ENCODE measurements at places on chromosomes 6 and 20.
A peak's percentile ranks its signal among the peaks of the same experiment; 100 is the strongest.

- DNase-seq: no peak
Measured at GRCh38 chr6:70956191-70956450, 739 bp downstream of the B3GAT2 start.

- DNase-seq: peak; percentile 65
Measured at GRCh38 chr6:47235964-47236760, 73.5 kb downstream of the TNFRSF21 start.

DNA sequence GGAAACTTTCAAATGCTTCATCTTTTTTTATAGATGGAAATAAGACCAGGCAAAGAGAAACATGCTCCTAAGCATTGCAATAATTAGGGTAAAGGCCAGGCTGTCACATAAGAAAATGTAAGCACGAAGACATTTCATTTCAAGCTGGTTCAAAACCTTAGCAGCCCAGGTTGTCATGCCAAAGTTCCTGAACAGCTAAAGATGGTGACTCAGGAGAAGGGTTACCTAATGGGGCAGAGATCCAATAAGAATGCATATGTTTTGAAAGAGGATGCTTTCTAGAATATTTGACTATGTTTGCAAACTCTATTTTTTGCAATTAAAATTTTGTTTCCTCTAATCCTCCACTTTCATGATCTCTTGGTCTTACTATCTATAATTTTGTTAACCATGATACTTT, 65.6 kb upstream of the PHACTR2 start:
- no peak for DNase-seq

DNA sequence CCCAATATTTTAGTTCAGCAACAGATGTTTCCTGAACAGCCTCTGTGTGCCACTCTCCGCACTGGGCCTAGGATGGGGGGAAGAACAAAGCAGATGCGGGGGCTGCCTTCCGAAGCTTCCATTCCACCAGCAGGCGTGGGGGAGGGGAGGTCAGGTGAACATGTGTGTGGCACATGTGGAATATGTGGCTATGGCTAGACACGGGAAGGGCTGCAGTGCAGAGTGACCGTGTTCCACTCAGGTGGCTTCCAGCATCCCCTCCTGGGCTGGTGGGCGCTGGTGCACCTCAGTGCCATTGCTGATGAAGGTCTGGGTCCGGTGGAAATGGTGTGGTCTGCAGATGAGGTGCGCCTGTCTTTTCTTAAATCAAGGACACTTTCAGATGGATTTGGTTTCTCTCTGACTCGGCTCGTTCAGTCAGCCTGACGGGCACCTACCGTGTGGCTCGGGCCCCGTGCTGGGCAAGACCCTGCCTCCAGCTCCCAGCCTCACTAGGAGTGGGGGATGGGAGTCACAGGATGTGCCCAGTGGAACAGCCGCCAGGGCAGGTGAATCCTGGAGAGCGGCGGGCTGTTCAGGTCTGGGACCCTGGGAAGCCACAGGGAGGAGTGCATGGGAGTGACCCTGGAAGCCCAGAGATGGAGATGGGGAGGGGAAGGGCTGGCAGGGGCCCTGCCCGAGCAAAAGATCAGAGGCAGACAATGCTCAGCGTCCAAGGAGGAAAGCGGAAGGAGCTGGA, 111.0 kb downstream of the SYCP2 start:
- peak; percentile 40 for DNase-seq

DNA sequence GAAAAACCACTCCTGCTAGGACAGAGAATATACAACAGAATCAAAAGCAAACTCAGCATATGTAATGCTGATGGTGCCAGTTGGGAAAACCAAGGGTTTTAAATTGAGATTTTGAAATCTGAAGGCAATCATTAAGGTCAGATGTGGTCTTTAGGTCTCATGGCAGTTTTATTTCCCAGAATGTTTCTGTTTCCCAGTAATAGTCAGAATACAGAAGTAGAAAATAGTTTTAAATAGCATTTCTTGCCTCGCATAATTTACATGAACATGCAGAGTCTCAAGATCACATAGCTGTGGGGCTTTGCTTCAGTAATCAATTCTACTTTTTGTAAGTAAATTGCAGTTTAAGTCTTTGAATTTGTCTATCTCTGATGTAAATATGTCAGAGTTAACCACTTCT, 58.1 kb downstream of the RNF144B start:
- no peak for DNase-seq

DNA sequence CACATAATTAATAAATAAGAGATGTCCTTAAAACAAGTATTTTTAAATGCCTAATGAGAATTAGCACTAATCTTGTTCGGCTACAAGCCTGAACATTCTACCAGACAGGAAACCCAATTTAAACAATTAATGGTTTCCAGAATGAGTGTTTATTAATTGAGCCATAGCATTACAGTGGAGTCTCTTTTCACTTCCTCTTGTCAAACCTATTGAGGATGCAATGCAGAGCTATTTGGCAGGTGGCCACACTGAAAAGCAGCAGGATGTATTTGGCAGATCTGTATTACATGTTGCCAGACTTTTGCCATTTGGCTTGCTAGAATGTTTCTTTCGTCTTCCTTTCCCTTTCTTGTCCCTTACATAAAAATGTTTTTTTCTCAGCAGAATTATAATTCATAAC, 475.2 kb upstream of the MARCKS start:
- no peak for DNase-seq

GRCh38 chr6:110492584-110492983, 16.2 kb upstream of the SLC22A16 start:
- DNase-seq: no peak

DNA sequence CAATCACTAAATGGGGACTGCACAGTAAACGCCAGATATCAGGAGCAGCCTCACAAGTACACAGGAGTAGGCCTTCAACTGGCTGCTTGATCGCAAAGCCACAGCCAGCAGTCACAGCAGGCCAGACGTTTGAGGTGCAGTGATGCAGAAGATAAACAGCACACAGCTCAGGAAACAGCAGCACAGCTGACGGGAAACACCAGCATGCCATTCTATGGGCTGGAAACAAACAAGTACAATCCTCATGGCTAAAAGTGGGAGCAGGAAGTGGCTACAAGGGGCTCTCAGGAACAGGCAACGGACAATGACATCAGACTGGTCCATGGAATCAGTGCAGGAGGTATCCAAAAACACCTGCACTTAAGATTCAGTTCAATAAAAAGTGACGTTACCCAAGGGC, 111.0 kb downstream of the DTNBP1 start:
- DNase-seq: no peak

DNA sequence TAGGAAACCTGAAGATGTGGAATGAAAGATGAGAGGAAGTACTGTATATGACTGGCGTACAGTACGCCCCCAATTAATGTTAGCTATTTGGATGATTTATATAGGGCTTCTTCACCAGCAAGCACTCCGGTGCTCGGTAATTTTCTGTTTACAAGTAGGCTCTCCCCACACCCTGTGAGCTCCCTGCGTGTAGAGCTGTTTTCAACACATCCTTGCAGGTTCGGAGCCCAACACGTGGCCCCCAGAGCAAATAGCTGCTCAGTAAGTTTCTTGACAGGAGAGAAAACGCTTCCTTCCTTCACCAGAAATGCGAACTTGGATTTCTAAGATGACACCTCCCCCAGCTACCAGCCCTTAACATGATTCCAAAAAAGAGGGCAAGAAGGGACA, 1.2 kb upstream of the RAB22A start:
- no peak for DNase-seq

DNA sequence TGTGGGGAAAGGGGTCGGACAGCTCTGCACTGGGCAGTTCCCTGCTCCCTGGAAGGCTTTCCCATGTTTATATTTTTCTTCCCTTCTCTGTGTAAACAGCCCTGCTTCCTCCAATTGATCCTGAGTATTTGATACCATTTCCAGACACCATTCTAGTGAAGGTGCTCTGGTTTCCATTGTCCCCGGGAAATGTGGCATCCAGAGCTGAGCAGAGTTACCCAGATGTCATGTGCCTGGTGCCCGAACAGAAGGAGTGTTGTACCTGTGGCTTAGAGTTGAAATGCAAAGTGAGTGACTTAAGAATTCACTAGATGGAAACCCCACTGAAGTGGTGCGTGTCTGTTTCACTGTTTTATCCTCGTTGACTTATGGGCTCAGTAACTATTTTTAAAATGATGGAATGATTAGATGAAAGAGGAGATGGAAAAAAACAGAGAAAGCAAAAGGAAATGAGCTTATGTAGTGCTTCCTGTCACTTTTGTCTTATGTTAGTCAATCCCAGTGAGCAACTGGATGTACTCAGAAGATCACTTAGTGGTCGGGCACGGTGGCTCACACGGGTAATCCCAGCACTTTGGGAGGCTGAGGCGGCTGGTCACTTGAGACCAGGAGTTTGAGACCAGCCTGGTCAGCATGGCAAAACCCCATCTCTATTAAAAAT, 83.8 kb downstream of the SASH1 start:
- no peak for DNase-seq

DNA sequence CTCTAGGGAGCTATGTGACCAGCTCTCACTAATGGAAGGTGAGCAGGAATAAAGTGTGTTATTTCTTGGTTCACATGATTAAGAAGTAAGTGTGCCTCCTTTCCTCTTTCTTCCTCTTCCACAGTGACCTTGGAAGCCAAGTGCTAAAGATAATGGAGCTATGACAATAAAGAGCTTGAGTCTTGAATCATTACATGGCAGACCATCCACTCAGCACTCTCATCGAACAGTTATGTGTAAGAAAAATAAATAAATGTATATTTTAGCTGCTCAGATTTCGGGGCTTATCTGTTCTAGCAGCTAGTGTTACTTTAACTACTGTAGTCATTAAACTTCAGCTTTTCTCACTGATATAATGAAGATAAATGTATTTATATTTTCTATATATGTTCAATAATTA, 72.9 kb downstream of the HDGFL1 start:
- no peak for DNase-seq

GRCh38 chr20:17066902-17067301, 159.9 kb upstream of the PCSK2 start:
- DNase-seq: no peak

- DNase-seq: no peak
Measured at GRCh38 chr20:62802026-62802712, 2.5 kb upstream of the OGFR start.

DNA sequence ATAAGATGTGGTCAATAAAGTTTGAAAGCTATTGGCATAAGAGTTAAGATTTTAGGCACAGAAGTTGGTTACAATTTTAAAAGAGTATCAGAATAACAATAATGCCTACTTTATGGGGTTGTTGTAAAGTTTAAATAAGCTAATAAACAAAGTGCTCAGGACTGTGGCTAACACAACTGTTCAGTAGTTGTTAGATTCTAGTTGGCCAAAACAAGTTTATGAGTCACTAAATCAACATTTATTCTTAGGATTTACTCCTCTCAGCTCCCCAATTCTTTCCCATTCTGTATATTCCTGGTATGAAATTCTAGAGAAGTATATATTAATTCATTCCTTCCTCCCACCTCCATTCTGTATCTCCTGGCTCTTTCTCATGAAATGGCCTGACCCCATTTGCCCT, 14.5 kb downstream of the RMND1 start:
- DNase-seq: no peak

GRCh38 chr6:11039040-11039439, 5.1 kb downstream of the ELOVL2 start:
- no peak for DNase-seq

DNA sequence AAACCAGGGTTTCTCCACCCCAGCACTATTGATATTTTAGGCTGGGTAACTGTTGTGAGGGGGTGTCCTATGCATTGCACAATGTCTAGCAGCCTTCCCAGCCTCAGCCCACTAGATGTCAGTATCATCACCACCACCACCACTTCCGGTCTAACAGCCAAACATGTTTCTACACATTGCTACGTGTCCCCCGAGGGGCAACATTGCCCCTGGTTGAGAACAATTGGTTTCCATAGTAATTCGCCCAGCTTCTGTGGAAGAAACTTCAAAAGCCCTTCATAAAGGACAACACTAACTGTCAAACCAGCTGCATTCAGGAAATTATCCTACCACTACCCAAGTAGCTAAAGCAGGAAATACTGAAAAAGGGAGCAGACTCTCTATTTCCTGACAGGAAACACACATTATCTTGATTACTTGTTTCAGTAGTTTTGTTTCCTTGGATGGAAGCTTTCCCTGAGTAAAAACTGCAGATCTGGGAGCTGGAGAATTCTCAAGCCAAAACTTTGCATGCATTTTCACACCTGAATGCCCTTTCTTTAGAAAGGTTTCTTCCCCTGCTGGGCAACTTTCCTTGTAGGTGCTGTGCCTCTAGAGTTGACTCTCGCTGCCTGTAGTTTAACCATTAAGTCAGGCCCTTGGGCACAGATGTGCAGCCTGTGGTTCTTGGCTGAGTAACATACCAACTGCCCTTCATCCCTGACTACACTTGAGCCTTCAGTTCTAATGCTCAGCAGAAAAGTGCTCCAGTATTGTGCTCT, 23.6 kb downstream of the PKHD1 start:
- DNase-seq: no peak

- DNase-seq: no peak
Measured at GRCh38 chr20:48405909-48406308, 421.9 kb downstream of the PREX1 start.

DNA sequence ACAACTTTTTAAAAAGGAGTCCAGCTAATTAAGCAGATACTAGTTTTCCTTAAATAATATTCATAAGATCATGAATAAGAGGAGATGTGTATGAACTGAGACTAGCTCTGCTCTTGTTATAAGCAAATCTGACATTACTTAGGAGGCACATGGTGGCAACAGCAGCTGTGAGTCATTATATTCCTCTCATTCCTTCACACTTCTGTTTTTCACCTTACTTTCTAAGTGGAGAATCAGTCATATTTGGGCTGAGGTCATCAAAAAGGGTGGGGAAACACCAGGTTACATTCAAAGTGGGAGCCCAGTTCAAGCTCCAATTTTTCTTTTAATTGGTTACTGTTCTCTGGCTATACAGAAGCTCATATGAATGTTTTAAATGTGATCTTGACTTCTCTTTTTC, 6.0 kb upstream of the RIPPLY2 start:
- DNase-seq: no peak

- DNase-seq: no peak
Measured at GRCh38 chr6:25337431-25337830, 58.3 kb downstream of the CARMIL1 start.

- no peak for DNase-seq
Measured at GRCh38 chr6:45420909-45421708, 43.4 kb upstream of the SUPT3H start.

DNA sequence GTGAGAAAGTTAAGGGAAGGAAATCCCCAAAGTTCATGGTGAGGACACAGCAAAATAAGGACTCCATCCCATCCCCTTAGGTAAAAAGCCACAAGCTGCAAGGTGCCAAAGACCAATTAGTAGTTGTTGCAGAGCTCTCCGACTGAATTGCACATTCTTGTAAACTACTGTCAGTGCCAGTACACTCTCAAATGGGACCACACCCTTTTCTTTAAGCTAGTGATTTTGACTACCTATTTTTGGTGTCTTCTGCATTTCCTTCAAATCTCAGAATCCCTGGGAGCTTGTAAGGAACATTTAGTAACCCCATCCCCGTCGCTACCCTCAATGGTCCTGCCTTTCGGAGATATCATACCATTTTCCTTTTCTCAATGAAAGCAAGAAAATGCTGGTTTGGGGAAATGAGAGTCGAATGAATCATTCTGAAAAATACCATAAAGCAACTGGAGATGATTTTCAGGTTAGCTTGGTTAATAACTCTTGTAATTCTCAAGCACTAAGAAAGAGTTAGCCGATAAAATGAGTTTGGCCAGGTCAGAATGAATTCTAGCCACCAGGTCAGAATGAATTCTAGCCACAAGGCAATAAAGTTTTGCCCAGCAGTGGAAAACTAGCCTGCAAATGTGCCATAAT, 5.2 kb upstream of the HMGN3 start:
- no peak for DNase-seq

- no peak for DNase-seq
Measured at GRCh38 chr20:24647713-24648112, 178.3 kb downstream of the SYNDIG1 start.

GRCh38 chr6:105593056-105593690, 190.3 kb upstream of the PREP start:
- DNase-seq: no peak

Data from Peyer's patch (tissue), 4 donors.